ENCODE measurements at places on chromosomes 2 and 18.

DNA sequence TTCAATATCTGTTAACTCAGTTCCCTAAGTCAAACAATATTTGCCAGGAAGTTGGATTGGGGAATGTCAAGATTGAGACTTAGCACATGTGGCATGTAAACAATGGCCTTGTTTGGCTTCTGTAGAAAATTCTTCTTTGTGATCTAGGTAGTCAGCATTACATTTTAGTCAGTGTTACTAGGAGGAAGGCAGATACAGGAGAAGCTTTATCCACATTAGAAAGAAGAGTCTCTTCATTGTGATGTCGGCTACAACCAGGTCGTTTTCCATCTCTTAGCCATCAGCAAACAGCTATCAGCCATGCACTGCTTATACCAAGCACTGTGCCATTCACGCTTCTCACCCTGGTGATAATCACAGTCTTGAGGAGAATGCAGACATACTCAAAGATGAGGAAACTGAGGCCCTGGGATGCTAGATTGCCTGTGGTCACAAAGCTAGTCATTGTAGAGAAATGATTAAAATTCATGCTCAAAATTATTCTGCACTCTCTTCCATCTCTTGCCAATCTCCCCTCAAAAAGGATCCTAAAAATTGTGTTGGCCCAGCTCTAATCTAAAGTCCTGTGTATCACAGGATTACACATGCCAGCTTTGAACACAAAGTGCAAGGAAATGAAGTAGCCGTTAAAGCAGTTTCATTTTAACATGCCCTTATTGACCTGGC, 3.2 kb downstream of the GALNT5 start:
- DNase-seq, result no peak

GRCh38 chr2:43393918-43394317, 167.5 kb upstream of the ZFP36L2 start:
- DNase-seq, result no peak

DNA sequence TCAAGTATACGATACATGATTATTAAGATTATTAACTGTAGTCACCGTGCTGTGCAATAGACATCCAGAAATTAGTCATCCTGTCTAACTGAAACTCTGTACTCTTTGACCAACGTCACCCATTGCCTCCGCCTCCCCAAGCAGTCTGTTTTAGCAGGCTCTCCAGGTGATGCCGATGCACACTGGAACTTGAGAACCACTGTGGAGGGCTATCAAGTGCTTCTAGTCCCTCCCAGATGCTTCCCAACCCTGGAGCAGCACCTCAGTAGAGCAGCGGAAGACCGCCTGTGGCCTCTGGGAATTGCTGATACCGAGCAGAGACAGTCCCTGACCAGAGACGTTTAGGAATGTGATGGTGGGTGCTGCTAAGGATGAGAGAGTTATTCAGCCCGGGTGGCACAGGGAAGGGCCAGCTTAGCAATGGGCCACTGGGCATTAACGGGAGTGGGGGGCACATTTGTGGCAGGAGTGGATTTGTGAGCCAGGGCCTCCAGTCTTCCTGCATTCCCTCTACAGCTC, 50.7 kb downstream of the LIPG start:
- DNase-seq, result peak; percentile 35

- DNase-seq, result no peak
Measured at GRCh38 chr18:24009651-24010333, 4.8 kb upstream of the TTC39C start.

DNA sequence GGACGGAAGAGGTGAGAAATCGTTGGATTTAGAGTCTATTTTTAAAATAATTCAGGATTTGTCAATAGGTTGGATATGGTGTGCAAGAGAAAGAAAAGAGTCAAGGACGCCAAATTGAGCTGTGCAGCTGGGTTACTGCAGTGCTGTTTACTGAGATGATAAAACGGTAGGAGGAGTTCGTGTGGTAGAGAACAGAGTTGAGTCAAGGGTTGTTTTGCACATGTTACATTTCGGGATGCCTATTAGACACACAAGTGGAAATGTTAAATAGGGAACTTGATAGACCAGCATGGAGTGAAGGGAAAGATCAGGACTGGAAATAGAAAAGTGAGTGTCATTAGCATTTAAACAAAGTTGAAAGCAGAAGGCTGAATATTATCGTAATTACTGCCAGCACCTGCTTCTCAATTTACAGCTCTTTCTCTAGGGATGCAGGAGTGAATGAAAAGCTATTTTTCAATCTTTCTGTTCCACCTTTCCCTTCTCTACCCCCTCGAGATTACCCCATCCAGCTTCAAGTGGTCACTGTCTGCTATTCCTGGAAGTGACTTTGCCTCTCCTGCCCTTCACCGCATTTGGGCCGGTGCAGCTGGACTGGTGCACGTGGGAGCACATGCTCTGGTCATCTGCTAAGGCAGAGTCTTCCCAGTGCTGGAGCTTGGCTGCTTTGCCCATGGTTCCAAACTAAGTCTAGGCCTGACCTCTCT, 30.3 kb downstream of the GPR75 start:
- no peak for DNase-seq

DNA sequence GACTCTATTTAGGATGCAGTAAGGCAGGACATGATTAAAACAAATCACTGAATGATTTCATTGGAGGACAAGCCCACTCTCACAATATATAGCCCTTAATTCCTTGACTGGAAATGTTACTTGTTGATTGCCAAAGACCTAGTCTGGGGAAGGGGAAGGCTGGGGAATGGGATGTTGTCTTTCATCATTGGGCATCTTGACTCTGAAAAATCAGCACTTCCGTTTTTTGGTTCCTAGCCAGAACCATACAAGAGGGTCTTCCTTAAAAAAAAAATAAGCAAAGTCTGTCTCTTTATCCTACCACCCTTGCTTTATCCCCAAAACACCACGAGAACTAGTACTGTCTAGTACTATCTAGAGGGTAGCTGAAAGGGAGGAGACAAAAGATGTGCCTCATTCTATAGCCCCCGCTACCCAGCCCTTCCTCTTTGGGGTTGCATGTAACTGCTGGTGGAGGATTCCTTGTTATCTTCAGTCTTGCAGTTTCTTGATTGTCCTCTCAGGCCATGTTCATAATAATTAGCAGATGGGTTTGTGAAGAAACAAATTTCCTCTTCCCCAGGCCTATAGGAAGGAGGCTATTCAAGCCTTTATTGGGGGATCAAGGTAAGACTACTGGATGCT, 55.8 kb downstream of the NEMP2 start:
- no peak for DNase-seq

DNA sequence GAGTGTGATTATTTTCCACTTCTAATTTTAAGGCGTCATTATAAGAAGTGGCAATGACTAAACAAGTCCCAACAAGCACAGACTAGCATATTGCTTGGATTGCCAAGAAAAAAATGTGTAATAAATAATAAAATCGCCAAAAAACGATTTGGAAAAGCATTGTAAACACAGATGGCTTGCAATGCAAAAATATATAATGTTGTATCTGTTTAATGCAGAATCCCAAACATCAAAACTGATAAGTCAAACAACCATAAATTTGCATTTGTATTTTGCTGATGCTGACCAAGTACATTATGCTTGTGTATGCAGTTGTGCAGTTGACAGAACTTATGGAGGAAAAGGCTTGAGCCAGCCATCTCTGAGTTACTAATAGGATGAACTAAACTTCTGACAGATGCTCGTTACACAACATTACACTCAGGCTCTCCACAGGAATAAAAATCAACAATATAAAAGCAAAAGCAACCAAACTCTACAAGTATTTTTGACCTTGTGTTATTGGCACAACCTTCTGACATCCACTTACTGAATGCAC, 68.1 kb downstream of the DNER start:
- no peak for DNase-seq

DNA sequence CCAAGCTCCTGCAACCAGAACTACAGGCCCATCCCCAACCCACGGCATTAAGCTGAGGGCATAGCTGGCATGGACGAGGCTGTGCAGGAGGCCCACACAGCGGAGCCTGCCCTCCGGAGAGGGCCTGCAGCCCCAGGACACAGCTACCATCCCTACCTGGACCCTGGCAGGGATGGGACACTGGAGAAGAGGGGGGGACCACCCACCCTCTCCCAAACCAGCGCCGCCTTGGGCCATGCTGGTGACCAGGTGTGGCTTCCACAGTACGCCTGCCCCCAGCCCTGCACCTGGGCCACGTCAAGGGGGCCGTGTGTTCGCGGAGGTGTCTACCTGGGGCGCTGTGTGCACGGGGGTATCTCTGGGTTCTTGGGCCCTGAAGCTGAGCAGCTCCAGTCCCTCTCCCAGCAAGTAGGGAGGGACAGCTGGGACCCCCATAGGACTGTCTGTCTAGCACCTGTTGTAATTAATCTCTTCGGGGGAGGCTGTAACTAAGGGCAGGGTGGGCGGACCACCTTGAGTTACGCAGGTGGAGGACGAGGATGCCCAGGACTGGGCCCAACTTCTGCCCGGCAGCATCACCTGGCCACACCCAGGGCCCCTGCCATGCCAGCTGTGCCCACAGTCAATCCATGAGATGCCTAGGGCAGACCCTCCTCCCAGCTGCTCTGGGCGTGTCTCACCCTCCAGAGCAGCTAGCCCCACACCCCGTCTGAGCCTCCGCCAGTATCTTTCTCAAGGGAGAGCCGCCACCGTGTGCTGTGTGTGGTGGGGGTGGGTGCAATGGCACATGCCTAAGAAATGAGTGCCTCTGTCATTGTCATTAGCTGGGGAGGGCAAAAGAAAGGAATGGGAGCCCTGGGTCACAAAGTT, 18.3 kb downstream of the HS6ST1 start:
- peak; percentile 75 for DNase-seq

- DNase-seq, result peak; percentile 7
Measured at GRCh38 chr2:123688231-123688940, 336.7 kb upstream of the CNTNAP5 start.

DNA sequence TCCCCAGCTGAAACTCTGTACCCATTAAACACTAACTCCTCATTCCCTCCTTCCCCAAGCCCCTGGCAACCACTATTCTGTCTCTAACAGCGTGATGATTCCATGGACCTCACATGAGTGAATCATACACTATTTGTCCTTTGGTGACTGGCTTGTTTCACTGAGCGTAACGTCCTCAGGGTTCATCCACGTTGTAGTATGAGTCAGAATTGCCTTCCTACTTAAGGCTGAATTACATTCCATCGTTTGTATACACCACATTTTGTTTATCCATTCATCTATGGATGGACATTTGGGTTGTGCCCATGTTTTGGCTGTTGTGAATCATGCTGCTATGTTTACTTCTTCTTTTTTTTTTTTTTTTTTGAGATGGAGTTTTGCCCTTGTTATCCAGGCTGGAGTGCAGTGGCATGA, 19.6 kb upstream of the CABLES1 start:
- DNase-seq, result no peak

DNA sequence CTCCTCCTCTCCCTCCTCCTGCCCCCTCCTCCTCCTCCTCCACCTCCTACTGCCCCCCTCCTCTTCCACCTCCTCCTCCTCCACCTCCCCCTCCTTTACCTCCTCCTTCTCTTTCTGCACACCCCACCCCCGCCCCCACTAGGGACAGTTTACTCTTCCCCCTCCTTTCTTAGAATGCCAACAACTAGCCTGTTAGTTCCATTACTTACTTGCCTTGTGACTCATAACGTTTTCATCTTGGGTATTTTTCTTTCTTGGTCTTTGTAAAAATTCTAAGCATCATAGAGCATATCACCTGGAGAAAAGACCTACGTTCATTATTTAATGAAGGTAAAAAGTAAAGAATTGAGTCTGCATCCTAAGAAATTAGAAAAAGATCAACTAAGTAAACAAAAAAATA, 165.3 kb downstream of the NEDD4L start:
- DNase-seq, result no peak

- DNase-seq, result no peak
Measured at GRCh38 chr2:38620282-38620977, 17.7 kb upstream of the HNRNPLL start.

DNA sequence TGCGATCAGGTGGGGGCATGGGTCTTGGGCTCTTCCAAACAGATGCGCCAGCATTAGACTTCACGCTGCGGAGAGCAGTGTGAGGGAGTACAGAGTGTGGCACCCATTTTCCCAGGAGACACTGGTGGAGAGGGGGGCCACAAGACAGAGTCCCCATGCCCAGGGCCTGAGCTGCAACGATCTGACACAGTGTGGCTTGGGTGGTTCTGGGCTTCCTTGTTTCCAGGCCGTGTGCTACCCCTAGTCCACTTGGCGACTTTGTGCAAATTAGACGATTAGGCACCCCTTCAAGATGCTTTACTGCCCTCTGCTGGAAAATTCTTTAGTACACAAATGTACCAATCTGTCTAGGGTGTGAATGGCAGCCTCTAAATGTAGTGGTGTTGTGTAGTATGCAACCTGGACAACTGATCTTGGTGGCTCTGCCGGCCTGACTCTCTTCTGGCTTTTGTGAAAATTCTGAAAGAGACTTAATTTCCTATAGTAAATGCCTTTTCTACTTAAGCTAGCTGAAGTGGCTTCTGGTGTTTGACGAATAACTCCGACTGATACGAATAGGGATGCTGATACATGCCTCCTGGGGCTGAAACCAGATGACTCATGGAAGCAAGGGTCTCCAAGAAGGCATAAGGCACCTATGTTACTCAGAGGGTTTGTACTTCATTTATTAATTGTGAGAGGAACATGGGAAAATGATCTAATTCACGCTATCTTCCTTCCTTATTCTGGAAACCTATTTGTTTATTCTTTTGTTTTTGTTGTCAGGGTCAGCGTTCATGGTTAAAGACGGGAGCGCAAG, 92.3 kb upstream of the SMAD2 start:
- peak; percentile 61 for DNase-seq

- no peak for DNase-seq
Measured at GRCh38 chr2:10658041-10658913, 31.5 kb downstream of the NOL10 start.

DNA sequence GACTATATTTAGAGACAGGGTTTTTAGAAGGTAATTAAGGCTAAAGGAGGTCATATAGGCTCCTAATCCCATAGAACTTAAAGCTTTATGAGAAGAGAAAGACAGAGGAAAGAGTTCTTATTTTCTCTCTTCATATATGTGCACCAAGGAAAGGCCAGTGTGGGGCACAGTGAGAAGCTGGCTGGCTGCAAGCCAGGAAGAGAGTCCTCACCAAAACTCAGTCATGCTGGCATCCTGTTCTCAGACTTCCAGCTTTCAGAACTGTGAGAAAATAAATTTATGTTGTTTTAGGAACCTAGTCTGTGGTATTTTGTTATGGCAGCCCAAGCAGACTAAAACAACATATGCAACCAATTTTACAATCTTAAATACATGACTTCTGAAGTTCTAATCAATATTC, 31.5 kb upstream of the ATIC start:
- no peak for DNase-seq

DNA sequence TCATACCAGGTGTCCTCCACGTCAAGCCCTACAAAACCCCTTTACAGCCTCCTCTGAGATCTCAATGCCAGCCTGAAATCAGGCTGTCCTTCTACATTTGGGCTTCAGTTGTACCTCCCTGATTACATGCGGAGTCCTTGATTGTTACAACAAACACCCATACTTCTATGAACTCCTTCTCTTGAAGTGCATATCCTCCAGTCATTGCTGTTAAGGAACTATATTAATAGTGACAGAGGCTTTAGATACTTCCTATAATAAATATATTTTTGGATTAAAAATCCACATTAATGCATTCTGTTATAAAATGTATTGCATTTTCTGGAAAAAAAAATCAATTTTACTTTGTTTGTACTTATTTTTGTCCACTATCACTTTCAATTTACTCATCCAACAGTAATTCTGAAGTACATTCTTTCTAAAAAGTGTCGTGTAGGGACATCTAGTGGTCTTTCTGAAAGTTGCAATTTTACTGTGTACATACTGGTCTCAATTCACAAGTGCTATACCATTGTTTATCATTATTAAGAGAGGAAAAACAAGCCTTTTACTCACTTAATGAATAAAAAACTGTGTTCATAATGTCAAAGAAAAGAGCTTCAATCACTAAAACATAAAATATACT, 316.4 kb downstream of the DSEL start:
- peak; percentile 31 for DNase-seq

GRCh38 chr2:78023356-78023755, 501.2 kb upstream of the LRRTM4 start:
- DNase-seq, result no peak
